NCI-H187 (cell line): ENCODE measurements at places on chromosomes 12 and 14.

GRCh38 chr12:58356794-58357193, 415.4 kb downstream of the ATP23 start:
- no peak for DNase-seq

- no peak for DNase-seq
These were observed 14.4 kb upstream of the SERPINA10 start for GRCh38 chr14:94307410-94307992.

DNA sequence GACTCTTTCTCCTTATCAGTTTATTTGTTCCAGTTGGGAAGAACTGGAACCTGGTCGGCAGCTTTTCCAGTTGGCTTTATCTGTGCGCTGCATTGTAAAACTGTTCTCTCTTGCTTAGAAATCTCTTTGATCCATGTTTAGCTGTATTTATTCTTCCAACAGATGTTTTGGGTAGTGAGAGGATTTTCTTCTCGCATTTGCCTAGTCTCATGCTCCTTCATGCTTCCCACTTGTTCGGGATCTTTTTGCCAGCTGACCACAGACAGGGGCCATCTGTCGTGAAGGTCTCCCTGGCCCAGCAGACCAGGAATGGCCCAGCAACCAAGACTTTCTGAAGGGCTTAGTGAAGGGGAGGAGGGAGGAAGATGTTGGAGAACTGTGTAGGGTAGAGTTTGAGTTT, 21.6 kb downstream of the NTF3 start:
- no peak for DNase-seq

GRCh38 chr14:56860441-56860840, 50.2 kb upstream of the OTX2 start:
- no peak for DNase-seq

DNA sequence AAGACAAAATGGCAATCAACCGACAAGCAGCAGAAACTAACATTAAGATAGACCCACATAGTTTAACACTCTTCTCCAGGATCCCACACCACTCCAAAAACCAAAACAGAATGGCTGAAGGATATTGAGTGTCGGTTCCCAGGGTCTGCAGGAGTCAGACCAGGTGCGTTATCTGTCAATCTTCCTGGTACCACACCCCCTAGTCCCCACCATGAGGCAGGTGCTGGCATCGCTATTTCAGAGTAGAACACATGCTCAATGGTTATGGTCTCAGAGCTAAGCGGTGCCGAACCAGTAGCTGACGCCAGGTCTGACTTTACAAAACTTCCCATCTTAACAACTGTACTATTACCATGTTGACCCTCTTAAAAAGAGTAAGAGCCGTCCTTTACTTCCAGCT, 10.2 kb downstream of the STX2 start:
- DNase-seq: no peak

DNA sequence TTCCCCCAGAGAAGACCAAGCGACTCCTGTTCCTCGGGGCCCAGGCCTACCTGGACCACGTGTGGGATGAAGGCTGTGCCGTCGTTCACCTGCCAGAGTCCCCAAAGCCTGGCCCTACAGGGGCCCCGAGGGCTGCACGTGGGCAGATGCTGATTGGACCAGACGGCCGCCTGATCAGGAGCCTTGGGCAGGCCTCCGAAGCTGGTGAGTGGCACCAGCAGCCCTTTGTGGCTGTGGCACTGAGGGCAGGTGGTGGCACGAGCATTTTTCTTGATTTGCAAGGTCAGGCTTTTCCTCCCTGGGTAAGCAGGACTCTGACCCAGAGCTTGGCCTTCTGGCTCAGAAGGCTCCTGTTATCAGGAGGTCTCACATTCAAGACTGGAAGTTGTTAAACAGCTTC, 2.7 kb downstream of the SIVA1 start:
- DNase-seq: no peak

GRCh38 chr12:18428416-18428815, 167.1 kb downstream of the PIK3C2G start:
- DNase-seq: no peak

DNA sequence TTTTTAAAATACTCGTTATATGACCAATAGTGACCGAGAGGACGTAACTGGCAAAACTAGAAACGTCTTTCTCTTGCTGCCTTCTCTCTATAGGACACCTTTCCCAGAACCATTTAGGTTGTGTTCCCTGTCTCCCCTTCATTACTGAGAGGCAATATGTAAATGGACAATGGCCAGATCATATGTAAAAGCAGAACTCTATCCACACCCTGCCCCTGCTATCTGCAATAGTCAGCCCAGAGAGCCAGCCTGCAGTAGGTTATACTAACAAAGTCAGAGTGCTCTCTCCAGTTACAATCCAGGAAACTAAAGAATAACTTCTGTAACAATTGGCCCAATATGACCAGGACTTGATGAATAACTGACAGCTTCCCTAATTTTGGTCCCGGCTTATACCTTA, 216.8 kb downstream of the ANO6 start:
- no peak for DNase-seq

DNA sequence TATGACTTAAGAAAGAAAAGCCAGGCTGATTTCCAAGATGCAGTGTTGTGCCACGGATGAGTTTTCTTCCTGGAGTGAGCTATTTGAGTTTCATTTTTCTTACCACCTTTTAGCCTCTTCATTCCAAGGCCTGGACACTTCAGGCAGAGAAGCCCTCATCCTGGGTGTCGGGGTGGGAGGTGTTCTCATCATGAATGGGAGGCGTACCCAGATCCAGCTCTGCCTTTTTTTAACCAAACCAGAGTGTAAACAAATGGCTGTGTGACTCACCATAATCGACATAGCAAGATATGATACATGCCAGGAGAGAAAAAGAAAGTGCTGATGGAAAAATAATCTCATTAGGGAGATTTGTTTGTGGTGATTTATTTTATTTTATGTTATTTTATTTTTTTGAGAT, 79.9 kb downstream of the ARF6 start:
- no peak for DNase-seq

- DNase-seq: no peak
These were observed 638.3 kb upstream of the TMEM132C start for GRCh38 chr12:127628645-127629044.

DNA sequence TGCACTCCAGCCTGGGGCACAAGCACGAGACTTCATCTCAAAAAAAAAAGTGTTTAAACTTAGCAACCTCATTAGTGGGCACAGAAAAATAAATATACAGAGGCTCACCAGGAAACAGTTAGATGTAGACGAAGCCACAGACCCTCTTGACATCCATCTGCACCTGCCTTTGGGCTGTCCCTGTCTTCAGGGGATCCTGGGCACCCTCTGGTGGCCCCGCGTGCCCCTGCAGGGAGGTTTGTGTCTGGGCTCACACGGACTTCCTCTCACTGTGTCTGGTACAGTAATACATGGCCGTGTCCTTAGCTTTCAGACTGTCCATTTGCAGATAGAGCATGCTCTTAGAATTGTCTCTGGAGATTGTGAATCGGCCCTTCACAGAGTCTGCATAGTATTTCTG, 916.5 kb downstream of the TMEM121 start:
- peak; percentile 48 for DNase-seq
